ENCODE measurements at places on chromosomes 3 and 15.

DNA sequence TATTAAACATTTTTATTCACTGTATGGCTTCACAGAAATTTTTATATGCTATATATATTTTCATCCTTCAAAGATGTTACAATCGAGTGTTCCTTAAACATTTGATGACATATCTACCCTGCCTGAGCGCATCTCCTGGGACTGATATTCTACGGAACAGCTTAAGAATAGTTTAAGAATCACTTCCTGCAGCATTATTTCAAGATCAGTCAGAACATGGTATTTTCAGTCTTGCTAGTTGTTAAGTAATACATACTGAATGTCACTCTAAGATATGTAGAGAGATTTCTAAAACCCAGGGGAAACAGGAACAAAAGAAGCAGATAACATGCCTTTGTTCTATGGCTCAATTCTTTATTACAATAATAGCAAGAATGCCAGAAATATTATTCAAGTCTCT is 8.7 kb downstream of the COL8A1 start:
- no peak for DNase-seq

DNA sequence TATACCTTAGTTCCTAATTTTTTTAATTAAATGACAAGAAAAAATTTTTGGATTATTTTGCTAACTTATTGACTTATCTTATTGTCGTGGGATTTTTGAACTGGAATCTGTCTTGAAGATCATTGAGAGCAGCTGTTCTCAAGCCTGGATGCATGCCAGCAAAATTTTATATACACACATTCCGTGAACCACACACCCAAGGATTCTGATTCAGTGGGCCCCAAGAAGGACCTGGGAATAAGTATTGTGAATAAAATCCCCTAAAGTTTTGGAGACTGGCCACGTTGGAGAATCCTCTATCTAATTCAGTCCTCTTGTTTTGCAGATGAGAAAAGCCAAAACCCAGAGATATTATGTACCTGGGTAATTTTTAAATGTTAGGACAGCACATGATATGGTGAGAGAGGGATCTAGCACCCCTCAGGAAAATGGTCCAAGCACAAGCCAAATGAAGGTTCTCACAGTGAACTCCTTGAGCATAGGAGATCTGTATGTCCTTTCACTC is 55.2 kb downstream of the UNC13C start:
- DNase-seq = no peak

GRCh38 chr3:164459521-164460151 is 618.7 kb downstream of the SI start:
- DNase-seq = no peak

- DNase-seq = no peak
Observed at GRCh38 chr3:17420668-17421067, 321.8 kb downstream of the TBC1D5 start.

DNA sequence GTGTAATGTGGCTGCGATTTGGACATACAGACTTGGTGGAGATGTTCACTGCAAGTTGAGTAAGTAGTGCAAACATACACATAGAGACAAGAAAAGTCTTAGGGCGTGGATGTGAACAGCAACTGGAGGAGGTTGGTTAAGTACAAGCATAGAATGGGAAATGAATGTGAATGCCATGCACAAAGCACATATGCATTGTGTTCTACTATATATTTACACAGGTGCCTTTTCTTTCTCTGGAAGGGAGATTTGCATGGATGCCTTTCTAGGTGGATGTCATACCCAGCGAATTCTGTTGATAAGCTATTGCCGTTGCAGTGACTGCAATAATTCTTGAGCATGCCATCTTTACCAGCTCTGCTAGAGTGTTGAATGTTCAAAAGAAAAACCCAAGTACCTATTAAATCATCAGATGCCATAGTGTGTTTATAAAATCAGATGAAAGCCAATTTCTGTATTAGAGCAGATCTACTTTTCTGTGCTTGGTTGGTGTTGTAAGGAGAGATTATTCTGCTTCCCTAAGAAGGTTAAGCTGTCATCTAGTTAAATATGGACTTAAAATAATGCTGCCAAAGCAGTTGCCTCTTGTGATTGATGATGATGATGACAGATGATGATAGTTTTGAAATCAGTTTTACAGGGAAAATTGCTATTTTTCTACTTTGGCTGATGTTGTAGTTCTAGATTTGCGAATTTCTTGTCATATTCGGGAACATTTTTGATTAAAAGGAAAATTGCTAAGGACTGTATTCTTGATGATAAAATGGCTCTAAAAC is 148.4 kb downstream of the CNTN4 start:
- DNase-seq = no peak

DNA sequence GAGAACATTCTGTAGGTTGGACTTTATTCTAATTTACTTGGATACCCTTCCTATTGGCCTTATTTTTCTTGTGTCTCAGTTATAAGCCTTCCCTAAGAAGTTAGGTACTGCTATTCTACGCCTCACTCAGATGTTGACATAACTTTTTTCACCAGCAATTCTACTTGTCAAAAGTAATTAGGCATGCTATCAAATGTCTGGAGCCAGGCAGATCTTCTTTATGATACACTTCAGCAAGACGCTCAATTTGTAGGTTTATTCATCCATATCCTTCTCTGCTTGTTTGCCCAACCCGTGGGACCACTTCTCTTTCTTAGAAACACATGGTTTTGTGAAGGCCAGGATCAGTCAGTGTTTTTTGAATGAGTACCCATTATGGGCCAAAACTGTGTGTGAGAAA is 36.2 kb upstream of the COL8A1 start:
- DNase-seq = no peak

DNA sequence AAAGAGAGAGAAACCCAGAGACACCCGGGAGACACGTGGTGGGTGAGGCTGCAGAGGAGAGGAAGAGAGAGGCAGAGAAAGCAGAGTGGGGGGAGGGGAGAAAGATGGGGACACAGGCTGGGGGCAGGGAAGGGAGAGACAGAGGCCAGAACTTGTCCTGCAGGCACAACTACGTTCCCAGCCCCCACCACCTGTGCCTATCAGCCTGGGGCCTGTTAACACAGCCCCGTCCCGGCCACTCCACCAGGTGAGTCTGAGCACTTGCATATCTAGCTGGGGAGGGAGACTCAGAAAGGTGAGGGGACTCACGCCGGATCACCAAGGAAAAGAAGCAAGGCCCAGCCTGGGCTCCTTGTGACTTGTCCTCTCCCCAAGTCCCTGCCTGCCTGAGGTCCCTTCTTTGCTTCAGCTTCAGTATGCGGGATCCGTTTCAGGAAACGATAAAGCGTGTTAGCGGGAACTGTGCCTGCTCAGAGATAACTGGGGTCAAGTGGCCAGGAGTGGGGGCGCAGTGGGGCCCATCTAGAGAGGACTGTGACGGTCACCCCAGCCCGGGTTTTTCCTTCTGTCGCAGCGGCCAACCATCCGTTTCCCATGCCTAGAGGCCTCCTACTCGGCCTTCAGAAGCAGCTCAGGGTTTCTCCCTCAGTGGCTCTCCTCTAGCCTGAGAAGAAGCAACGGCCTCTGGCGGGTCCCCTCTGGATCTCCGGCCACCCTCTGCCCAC is 10.3 kb downstream of the LINGO1 start:
- no peak for DNase-seq

GRCh38 chr15:42608110-42608531 is 32.7 kb downstream of the STARD9 start:
- no peak for DNase-seq
